ENCODE measurements at places on chromosomes 12 and 14.

- DNase-seq: no peak
Measured at GRCh38 chr12:110117956-110118685, 6.0 kb upstream of the IFT81 start.

DNA sequence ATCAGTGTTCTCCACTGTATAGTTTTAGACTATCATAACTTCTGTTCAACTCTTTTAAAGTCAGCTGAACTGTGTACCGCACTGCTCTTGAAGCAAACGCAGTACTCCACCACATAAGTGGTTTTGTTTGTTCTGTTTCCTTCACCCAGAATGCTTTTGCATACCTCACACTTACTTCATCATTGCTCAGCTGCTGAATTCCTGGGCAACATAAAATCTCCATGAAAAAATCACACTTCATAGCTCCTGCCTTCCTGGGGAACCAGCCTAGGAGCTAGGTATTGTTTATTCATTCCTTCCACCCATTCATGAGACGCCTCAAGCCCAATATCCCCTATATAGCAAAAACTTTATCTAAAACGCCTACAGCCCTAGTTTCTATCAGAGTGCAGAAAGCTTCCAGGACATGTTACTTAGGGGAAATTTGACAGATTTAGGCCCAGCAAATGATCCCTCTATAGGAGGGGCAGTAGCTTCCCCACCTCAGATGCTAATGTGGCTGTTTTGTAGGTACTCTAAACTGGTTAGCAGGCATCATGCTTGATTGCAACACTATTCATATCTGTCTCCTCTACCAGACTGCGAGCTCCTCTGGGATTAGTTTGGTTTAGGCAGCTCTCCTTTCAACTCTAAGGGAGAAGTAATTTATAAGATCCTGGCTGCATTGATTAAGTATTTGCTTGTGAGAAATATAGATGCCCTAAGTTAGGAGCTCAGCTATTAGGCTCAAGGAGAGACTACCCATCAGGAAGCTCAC is 44.5 kb downstream of the LRRC9 start:
- no peak for DNase-seq

GRCh38 chr14:87628129-87628528 is 364.9 kb downstream of the GALC start:
- no peak for DNase-seq

- no peak for DNase-seq
Measured at GRCh38 chr12:53070877-53071492, 8.2 kb downstream of the SPRYD3 start.

All from activated naive CD4-positive, alpha-beta T cell treated with anti-CD3 and anti-CD28 coated beads, Interleukin-2, amount 50 U/mL, for 16 hours (primary cell).